Amygdala (tissue), 56 donors: ENCODE measurements at places on chromosomes 7 and 10.
A peak's percentile ranks its signal among the peaks of the same experiment; 100 is the strongest.

GRCh38 chr10:59362144-59362958 is at the start of gene FAM13C:
Gene FAM13C (minus strand): TSS chr10:59362549. CDS start chr10:59362460, 89 bp downstream.
- no peak for DNase-seq

- DNase-seq: no peak
Observed at GRCh38 chr10:124680675-124681074, 63.5 kb downstream of the FAM53B start.

DNA sequence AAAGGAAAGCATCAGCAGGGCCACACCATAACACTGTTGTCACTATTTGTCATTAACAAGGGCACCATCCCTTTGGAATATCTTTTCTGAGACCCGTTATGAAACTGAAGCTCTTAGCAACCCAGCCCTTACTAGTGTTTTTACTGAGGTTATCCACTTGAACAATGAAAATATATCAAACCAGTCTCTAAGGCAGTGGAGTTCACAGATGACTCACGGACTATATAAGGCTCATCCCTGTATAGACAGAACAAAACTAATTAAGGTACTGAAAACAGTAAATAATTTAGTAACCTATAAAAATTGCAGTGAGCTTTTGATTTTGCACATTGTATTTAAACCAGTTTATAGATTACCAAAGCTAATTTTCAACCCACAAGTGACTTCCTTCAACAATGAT is 196.0 kb downstream of the ELAPOR2 start:
- no peak for DNase-seq

DNA sequence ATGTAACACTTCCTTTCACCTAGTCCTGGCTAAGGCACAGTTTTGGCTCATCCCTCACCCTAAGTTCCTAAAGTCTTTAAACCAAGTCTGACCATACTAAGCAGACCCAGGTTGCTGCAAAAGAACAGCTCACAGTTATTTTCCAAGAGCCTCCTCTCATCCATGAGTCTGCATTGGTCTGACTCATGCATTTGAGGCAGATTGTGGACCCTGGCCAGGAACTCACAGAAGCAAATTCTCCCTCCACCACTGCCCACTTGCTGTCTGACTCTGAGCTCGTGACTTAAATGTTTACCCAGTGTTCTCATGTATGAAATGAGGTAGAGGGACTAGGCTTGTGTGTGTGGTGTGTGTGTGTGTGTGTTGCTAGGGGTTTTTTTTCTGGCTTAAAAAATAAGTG is 1272.8 kb downstream of the TYW1 start:
- DNase-seq: no peak

- DNase-seq: no peak
Observed at GRCh38 chr10:124030492-124031110, 62.8 kb downstream of the CHST15 start.

DNA sequence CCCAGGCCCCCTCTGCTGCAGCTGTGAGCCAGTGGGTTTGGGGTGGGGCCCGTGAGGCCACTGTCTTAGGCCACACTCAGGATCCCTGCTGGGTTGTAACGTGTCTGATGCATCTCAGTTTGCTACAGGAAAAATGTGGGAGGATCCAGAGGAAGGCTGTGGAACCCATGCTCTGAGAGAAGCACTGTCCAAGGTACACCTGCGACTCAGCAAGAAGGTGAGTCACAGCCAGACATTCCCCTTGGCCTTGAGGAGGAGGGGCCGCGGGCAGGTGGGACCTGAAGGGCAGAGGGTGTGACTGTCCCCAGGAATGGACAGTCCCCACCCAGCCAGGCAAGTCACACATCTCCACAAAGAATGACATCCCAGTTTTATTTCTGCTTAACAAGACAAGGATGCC is 27.8 kb upstream of the C10orf120 start:
- DNase-seq: no peak

- DNase-seq: no peak
Observed at GRCh38 chr7:22990588-22990949, 23.4 kb downstream of the HYCC1 start.

DNA sequence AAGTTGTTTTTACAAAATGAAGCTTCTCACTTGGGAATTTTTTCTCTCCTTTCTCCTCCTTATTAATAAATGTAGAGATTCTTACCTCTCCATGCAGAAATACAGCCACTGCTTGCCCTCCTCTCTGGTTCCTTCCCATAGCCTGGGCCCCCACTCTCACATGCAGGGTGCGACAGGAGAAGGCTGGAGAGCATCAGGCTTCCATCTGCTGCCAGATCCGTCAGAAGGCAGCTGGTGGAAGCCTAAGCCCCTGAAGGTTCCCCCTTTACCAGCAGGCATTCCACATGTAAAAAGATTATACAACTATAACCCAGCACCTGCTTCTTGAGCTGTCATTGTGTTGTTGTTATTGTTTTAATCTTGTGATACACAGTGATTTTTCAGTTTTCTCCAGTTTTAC is 314.2 kb downstream of the LHFPL3 start:
- DNase-seq: no peak

- DNase-seq: peak; percentile 83
Observed at GRCh38 chr10:97718178-97718577, 4.6 kb downstream of the MARVELD1 start.

DNA sequence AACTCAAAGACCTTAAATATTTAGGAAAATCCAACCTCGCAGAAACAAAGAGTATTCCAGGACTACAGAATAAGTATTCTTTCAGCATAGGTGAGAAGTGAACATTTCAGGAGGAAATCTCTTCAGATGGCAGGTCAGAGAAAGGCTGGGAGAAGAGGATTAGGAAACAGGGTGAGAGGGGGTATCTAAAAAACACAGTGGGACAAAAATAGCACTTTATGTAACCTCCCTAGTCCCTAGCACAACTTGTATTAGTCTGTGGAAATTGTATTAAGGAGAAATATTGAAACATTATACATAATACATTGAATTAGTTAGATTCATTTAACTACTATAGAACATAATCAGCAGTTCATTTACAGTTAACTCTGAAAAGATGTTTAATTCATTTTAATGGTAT is 192.3 kb downstream of the CACNB2 start:
- no peak for DNase-seq

DNA sequence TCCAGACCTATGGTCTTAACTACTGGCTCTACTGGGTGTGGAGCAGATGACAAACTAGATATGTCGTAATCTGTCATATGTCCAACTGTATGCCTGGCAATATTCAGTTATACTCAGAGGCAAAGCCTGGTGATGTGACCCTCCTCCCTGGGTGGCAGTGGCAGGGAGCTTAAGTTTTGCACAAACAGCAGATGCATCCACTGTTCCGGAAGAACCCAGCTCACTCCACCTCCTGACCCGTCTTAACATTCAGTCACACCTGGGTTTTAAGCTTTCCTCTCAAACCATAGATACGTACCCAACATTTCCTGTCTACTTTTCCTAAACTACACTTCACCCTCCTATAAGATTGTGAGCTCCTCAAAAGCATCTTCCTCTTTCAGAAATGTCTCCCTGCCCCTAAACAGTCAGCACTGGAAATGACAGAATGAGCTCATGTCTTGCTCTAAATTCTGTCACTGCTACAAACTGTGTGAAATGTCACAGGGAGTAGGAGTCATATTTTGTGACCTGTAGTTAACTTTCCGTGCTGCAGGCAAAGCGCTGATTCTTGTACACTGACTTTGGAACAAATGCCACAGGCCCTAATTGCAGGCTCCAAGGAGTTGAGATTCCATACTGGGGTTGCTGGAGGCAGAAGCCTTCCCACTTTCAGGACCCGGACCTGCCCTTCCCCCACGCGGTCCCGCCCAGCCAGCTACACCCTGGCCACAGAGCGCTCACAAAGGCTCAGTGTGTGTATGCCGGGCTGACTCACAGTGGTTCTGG is 23.9 kb downstream of the SCD start:
- DNase-seq: peak; percentile 78

DNA sequence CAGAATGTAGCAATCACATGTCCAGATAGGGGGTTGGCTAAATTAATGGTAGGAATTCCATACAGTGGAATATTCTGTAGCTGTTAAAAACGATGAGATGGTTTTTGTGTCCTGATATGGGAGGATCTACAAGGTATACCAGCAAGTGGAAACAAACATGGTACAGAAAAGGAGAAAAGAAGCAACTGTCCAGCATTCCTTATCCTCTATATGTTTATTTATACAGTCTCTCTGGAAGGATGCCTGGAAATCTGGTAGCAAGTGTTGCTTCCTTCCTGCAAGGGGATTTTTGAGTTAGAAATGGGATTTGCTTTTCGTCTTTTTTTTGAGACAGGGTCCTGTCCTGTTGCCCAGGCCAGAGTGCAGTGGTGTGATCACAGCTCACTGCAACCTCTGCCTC is 19.3 kb downstream of the IL15RA start:
- no peak for DNase-seq

GRCh38 chr10:84477398-84478128 is 149.2 kb downstream of the CCSER2 start:
- DNase-seq: no peak

DNA sequence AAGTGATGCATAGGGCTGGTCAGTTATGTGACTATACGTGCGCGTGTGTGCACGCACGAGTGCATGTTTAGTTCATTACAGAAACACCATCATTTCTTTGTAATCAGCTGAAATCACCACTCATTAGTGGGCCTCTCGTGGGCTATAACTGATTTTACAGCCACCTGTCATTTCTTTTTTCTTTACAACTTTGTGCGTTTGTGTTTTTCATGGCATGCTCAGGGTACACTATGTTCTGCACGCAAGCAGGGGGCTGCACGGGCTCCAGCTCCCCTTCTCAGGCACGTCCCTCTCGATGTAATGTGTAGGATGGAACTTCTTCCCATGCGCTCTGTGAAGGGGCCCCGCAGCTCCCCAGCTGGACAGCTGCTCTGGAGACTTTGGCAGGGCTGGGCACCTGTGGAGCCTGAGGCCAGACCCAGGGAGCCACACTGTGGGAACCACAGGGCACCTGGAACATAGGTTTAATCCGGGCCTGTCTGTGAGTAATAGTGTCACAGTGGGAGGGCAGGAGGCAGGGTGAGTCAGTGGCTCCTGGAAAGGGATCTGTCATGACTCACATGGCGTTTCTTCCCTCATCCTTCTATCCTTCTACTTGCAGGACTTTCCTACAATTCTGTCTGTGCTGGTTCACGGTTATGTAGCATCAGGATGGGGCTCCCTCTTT is 4.9 kb downstream of the GCK start:
- no peak for DNase-seq

DNA sequence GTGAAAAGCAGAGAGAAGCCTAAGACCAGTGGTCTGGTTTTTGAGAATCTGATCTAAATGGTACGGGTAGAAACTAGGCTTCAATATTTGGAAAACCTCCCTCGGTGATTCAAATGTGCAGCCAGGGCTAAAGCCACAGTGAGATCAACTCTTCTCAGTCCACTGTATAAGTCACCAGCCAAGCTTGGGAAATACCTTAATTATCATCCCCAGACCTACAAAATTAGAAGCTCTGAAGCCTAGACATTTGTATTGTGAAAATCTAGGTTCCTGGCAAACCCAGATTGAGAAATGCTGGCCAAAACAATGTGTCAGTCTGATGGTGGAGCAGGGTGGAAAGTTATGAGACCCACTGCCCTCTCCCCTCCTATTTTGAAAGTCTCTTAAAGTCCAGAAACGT is 131.7 kb downstream of the DGKI start:
- DNase-seq: no peak

DNA sequence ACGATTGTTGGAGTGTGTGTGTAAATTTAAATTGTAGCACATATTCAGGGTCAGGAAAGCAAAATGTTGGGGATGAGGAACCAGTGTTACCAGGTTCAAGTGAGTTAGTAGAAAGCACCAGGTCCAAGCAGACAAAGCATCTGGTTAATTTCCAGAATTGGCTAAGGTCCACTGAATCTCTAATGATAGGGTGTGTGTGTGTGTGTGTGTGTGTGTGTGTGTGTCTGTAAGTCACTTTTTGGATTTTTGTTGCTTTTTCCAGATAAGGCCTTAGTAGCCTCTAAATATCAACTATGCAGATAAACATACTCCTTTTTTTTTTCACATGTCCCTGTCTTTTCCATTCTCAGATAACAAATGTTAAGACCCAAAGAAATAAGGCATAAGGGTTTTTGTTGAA is 36.6 kb upstream of the FMC1 start:
- DNase-seq: no peak

DNA sequence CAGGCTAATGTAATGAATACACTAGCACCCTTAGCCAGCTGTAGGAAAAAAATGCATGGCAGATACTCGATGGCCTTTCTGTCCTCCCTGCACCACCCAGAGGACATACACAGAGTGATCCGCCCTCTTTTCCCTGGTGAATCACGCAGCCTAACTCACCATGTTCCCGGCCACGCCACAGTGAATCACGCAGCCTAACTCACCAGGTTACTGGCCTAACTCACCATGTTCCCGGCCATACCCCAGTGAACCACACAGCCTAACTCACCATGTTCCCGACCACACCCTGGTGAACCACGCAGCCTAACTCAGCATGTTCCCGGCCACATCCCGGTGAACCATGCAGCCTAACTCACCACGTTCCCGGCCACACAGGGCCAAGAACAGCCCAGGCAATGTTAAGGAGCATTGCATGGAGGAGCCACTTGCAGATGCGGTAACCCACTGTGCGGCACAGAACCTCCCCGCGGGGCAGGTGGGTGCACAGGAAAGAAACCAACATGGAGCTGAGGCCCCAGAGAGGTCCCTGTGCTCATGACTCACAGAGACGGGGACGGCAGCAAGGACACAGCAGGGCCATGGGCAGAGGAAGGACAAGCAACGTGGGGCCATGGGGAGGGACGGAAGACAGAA is 508.5 kb downstream of the DNAJB6 start:
- no peak for DNase-seq

DNA sequence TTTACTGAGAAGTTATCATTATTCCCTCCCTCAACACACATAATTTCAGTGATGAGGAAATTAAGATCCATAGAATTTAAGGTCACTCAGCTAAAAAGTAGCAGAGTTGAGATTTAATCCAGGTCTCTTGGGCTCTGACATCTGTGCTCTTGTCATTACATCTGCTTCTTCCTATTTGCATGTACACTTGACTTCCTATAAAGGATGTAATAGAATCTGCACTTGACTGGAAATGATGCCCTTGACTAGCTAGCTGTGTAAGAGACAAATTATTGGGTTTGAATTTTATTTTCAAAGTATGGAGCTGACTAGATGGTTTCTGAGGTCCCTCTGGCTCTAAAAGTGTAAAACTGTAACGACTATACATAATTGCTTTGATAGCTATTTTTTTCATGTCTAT is 59.5 kb downstream of the AGK start:
- DNase-seq: no peak

GRCh38 chr7:27367933-27368549 is 125.4 kb downstream of the EVX1 start:
- no peak for DNase-seq

DNA sequence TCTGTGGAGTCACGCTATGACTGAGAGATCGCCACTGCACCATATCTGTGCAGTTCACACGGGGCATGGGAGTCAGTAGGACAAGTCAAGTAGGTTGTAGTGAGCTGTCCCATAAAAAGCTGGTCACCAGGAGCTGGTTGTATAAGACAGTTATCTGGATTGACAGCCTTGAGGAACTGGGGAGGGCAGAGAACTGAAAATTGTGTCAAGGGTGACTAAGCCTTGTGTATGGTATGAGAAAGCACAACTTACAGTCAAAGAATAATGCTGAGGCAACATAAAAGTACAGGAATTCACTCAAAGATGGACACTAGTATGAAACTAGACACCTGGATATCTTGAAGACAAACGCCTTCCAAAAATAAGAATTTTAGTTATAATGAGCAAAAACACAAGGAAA is 564.9 kb downstream of the POM121L12 start:
- DNase-seq: no peak

GRCh38 chr10:112799726-112800510 is 150.1 kb upstream of the TCF7L2 start:
- DNase-seq: no peak

GRCh38 chr7:80481196-80481884 is 30.5 kb downstream of the GNAT3 start:
- no peak for DNase-seq
